ENCODE measurements at places on chromosomes 16 and 17.

GRCh38 chr17:68733241-68734176, 132.3 kb upstream of the FAM20A start:
- no peak for DNase-seq

GRCh38 chr17:35235289-35235688, 7.6 kb upstream of the SLFN5 start:
- no peak for DNase-seq

DNA sequence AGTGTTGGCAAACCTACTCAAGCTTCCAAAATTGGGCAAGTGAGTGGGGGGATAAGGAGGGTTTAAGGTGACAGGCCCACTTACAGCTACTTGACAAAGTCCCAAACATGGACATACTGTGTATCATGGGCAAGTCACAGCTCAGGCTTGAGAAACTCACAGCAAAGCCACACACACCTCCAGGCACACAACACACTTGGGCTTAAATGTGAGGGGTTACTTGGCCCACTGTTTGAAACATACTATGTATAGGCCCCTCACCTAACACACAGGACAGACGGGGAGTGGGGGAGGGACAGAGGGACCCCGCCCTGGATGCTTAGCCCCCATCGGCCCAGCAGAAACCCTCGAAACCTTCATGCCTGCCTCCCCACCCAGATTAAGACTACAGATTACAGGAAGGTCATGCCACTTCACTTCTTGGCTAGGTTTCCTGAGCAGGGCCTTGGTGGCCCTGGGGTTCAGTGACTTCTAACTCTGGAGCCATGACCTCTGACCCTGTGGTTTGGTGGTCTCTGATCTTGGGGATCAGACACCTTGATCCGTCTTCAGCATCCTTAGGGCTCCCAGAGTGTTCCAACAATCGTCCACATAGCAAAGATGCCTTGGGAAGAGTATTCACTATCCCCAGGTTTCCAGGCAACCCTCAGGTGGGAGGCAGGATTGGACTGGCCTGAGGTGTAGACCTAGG, 2.3 kb upstream of the SAMD14 start:
- no peak for DNase-seq

DNA sequence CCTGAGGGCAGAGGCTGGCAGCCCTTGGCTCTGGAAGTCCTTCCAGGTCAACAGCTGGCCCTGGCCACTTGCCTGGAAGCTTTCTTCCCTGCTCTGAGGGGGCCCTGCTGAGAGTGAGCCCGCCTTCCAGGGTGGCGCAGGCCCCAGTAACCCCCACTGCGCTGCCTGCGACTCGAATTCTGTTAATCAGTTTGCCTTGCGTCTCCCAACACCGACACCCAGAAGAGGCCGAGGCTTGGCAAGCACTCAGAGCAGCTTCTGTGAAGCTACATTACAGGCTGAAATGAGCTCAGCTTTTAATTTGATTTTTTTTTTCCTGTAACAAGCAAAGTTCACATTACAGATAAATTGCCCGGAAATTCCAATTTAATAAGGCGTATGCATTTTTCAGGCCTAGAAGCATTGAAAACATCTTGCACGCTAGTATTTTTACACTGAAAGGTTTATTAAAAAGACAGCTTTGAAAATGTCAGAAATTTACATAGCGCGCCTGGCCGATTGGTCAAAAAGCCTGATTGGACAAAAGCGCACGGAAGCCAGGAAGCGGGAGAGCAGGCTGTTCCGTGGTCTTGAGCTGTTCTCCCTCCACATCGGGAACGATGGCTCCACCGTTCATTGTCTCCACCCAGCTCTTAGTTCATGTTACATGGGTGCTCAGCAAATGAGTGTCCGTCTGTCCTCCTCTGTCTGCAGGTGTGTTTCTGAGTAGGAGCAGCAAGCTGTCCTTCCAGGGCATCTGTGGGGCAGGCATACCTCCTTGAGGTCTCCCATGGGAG, 65.5 kb upstream of the HSBP1 start:
- DNase-seq = no peak

DNA sequence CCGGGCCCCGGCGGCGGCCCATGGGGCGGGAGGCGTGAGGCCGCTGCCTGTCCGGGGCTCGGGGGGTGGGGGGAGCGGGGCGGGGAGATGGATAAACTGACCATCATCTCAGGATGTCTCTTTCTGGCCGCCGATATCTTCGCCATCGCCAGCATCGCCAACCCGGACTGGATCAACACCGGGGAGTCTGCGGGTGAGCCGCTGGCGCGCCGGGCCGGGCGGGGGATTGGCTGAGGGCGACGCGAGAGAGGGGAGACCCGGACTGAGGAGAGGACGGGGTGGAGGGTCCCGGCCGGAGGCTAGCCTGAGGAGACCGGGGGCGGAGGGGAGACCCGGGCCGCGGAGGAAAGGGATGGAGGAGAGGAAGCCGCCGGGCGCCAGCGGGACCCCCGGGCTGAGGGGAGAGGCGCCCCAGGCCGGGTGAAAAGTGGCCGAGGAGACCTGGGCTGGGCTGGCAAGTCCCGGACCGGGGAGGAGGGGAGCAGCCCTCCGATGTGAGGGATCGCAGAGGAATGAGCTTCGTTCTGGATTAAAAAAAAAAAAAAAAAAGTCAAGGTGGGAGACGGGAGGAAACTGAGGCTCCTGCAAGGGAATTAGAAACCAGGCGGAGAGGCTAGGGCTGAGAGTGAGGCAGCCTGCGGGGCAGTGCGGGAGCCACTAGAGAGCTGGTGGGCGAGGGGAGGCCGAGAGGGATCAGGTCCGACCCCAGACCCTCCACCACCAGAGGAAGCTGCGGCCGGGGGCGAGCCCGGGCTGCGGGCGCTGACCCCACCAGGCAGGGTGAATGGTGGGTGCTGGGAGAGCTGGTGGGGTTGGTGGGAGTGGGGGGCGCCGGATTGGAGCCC, 526 bp downstream of the MOSMO start:
- DNase-seq = peak; percentile 29

- DNase-seq = no peak
These were observed at the start of gene USP22 for GRCh38 chr17:21042458-21043295. USP22 (minus strand) TSS chr17:21043011; CDS start chr17:21042835, 176 bp downstream.

GRCh38 chr16:78902321-78902720, 698.2 kb downstream of the MAF start:
- DNase-seq = no peak

DNA sequence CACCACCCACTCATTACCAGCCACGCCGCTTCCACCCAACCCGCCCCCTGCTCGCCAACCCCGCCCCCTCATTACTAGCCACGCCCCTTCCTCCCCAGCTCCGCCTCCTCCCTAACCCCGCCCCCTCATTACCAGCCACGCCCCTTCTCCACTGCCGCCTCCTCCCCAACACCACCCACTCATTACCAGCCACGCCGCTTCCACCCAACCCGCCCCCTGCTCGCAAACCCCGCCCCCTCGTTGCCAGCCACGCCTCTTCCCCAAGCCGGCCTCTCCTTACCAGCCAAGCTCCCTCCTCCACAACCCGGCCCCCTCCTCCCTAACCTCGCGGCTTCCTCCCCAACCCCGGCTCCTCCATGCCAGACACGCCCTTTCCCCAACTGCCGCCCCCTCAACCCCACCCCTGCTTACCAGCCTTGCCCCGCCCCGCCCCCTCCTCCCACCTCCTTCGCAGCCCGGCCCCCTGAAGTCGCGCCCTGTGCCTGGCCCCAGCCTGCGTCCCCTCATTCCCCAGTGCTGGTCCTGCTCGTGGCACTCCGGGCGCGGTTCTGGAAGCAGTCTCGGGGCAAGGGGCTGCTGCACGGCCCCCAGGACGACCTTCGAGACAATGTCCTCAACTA, 7.3 kb downstream of the SLC22A31 start:
- DNase-seq = peak; percentile 69

GRCh38 chr17:77782201-77782600, 176.3 kb upstream of the TNRC6C start:
- DNase-seq = no peak

DNA sequence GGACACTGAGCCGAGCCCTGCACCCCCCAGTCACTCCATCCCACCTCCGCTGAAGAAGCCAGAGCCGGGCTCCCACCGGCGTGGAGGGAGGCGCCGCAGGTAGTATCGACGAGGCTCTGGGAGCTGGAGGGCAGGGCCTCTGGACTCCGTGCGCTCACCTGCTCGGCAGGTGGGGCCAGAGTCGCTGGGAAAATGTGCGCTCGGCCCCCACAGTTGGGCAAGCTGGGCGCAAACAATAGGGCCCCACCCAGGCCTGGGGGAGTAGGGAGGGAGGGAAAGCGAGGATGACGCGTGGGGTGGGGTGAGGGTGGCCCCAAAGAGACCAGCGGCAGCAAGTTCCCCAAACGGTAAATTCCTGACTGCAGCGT, 668 bp downstream of the JUP start:
- DNase-seq = no peak

GRCh38 chr17:70535986-70536385, 366.7 kb downstream of the KCNJ2 start:
- no peak for DNase-seq

DNA sequence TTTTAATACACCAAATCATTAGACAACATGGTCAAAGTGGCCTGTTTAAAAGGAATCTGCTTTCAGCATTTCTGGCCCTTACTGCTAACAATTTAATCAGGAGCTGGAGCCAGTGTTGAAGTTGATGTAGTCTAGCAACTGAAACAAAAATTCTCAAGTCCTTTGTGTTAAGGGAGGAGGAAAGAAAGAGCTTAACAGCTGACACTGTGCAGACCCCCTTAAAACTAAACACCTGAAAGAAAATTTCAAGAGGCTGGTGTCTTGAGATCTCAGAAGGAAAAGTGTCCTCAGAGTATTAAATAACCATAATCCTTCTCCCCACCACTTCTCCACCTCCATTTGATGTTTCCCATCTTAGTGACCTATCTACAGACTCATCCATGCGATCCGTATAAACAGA, 232.1 kb downstream of the FTO start:
- no peak for DNase-seq

GRCh38 chr16:83100679-83101078, 473.9 kb downstream of the CDH13 start:
- peak; percentile 32 for DNase-seq

GRCh38 chr17:57477522-57478362, 221.4 kb downstream of the MSI2 start:
- no peak for DNase-seq

- no peak for DNase-seq
These were observed 12.2 kb upstream of the MRPS23 start for GRCh38 chr17:57861790-57862693.

- no peak for DNase-seq
These were observed 14.2 kb upstream of the TBX21 start for GRCh38 chr17:47718634-47719405.

DNA sequence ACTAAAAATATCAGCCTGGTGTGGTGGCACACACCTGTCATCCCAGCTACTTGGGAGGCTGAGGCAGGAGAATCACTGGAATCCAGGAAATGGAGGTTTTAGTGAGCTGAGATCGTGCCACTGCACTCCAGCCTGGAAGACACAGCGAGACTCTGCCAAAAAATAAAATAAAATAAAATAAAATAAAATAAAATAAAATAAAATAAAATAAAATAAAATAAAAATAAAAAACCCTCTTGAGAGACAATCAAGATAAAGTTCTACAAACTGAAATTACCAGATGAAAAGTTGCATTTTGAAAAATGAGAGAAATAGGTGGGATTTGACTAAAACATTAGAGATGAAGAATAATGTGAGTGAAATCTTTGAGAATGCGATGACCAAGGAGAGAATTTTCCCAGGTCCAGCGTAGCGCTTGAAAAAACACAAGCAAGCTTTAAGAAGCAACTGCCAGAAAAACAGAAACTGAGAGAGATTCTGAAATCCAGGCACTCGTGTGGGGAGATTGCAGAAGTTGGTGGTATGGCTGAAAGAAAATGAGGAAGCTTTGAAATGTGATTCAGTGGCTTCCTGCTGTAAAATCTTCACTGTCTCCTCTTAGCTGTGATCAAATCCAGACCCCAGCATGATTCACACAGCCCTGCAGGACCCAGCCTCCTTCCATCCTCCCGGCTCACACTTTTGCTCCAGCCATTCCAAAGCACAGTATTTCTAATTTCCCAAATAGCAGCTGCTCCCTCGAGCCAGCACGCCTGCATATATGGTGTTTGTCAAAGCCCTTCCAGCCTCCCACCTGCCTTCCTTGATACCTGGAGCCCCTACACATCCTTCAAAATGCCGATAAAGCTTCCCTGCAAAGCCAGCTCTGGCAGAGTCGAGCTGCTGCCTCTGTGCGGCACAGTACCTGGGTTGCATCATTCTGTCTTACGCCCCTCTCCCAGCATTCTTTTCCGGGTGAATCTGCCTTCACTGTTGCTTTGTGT, 8.2 kb upstream of the CD300E start:
- DNase-seq = no peak

DNA sequence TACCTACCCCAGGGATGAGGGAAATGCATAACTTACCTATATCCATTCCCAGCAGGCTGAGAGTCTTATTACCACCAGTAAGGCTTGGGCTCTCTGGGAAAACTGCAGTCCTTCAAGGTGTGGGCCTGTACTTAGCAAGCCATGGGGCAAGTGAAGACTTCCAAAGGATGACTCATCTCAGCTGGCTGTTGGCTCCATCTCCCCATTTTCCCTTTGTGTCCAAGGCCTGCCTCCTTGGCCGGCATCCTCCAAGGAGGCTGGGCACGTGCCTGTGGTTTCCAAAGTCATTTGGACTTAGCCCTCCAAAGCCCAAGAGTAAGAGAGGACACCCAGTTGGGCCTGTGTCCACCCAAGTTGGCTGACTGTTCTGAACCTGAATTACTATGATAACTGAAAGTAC, 89.8 kb downstream of the TMEM100 start:
- no peak for DNase-seq

GRCh38 chr17:21131137-21131536, 4.4 kb downstream of the DHRS7B start:
- no peak for DNase-seq

- DNase-seq = no peak
These were observed 358.8 kb upstream of the CCL2 start for GRCh38 chr17:33896263-33896662.

GRCh38 chr17:49935526-49936210, 33.3 kb upstream of the DLX4 start:
- DNase-seq = no peak

- no peak for DNase-seq
These were observed 19.5 kb upstream of the USP10 start for GRCh38 chr16:84680165-84680842.

DNA sequence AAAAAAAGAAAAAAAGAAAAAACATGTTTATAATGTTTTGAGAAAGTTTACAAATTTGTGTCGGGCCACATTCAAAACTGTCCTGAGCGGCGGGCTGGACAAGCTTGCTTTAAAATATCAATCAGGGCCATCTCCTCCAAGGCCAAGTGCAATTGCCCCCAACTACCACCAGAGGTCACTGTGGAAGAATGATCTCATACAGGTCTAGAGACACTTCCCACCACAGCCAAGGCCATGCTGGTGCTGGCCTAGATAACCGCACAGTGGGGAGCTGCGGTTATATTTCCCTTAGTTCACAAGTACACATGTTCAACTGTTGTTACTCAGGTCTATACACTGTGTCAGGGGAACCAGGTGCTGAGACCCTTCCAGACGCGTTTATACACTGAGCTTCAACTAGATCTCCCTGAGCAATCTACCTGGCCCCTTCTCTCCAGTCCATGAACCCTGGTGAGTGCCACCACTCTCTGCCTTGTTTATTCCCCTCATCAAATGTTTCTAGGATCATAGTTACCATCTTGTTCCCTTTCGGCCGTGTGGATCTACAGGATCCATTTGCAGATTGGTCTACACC, 83.8 kb upstream of the CCL2 start:
- peak; percentile 62 for DNase-seq

GRCh38 chr17:73976147-73976546, 227.3 kb upstream of the RPL38 start:
- DNase-seq = no peak

GRCh38 chr16:57783883-57784282, 18.4 kb downstream of the KIFC3 start:
- DNase-seq = no peak

- no peak for DNase-seq
These were observed 28.4 kb downstream of the DNAH2 start for GRCh38 chr17:7745748-7746470.
